ENCODE measurements at places on chromosomes 16 and 17.

GRCh38 chr17:80856863-80857755 lies 134.5 kb upstream of the CHMP6 start:
- DNase-seq, result no peak

DNA sequence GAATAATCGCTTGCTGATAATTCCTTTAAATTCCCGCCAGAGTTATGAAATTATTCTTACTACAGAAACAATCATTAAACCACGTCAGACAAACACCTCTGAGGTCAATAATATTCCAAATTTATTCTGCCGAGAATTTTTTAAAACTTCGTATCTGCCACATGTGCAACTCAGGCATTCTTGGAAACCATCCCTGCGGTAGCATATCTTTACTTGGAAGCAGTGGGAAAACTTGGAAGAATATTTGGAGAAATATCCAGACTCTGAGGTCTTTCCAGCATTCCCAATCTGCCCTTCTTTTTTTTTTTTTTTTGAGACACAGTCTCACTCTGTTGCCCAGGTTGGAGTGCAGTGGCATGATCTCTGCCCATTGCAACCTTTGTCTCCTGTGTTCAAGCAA lies 2.0 kb upstream of the CCL11 start:
- DNase-seq, result no peak

GRCh38 chr17:3710951-3711383 lies 12.7 kb upstream of the HASPIN start:
- no peak for DNase-seq

DNA sequence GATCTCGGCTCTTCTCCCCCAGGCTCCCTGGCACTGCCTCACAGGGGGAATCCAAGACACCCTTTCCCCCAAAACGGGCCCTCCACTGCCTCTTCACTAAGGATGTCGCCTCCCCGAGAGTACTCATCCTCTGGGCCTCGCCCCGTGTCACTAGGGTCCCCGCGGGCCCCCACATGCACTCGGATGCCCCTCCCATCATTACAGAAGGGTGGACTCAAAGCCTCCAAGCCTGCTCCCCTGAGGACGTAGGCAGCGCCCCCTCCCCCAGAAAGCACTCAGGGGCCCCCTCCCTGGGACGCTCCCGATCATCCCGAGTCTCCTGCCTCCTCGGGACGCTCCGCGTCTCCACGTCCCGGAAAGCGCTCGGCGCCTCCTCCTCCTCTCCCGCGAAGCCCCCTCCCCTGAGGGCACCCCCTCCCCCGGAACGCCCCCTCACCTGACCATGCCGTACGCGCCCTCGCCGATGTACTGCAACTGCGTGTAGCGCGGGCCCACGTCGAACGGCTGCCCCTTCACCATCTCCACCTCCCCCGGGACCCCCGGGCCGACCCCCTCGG lies 338 bp downstream of the MAPK3 start:
- no peak for DNase-seq

DNA sequence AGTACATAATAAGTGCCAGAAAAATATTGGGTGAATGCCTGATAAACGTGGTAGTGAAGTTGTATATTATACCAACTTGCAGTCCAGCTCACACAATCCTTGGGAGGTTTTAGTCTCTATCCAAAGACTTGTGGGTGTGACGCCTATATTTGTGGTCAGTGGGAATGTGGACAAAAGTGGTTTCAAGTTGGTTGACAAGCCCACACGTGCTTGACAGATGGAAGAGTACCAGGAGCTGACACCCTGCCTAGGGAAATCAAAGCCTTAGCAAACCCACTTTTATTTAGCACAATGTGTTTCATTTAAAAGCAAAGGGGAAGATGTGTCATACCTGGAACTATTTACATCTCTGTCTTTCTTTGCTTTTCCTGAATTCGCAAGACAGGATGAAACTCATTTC lies 79.0 kb downstream of the CA10 start:
- DNase-seq, result no peak

GRCh38 chr17:31279401-31279800 lies 17.6 kb downstream of the OMG start:
- DNase-seq, result peak; percentile 7

Measured in H1 (cell line).